ENCODE measurements at places on chromosomes 5 and 9.
A peak's percentile ranks its signal among the peaks of the same experiment; 100 is the strongest.

DNA sequence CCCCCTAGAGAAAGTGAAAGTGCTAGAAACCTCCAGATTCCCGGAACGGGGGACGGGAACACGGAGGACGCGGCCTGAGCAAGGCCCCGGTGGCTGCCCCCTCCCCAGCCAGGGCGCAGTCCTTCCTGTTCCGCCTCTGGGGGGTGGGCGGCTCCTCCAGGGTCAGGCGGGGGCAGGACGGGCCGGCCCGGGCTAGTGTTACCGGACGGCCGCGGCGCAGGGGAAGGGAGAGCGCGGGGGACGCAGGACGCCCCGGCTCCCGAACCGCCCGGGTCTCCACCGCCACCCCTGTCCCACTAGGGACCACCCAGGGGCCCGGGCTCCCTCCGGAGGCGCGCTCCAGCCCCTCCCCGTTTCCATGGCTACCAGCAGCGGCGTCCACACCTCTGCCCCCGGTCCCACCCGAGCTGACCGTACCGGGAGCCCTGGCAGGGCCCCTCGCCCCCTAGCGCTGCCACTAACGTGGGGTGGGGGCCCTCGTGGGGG lies 579 bp downstream of the SLC12A7 start:
- H3K4me3 ChIP-seq, result peak overlapping the region; percentile 61
- H3K36me3 ChIP-seq, result no peaks in the 10 kb centered on the region
- peak; percentile 21 for DNase-seq
- peaks cover 9% of the 10 kb centered on the region for H3K4me1 ChIP-seq
- H3K27me3 ChIP-seq, result no peaks in the 10 kb centered on the region
- H3K27ac ChIP-seq, result peak overlapping the region; percentile 83

DNA sequence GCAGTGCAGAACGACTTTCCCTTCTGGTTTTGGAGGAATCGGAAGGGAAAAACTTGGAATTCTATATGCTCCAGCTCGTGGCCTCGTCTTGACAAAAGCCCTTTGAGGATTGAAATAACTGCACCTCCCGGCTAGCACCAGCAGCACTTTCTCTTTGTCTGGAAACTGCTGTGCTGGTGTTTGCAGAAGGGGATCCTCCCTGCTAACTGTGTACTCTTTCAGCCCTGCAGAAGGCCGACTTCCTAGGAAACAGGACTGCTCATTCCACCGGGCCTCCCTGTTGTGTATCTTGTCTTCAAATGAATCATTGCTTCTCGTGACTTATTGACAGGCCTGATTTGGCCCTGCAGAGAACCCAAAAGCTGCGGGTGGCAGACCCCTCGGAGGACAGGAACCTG lies 23.6 kb downstream of the STC2 start:
- no peak for DNase-seq
- H3K27me3 ChIP-seq, result no peaks in the 10 kb centered on the region
- H3K4me3 ChIP-seq, result no peak overlapping the region
- H3K4me1 ChIP-seq, result no peaks in the 10 kb centered on the region

GRCh38 chr9:134892221-134892620 lies 11.6 kb downstream of the FCN2 start:
- DNase-seq, result no peak
- H3K4me3 ChIP-seq, result no peak overlapping the region
- H3K27ac ChIP-seq, result no peak overlapping the region
- H3K36me3 ChIP-seq, result no peaks in the 10 kb centered on the region
- no peaks in the 10 kb centered on the region for H3K27me3 ChIP-seq
- H3K4me1 ChIP-seq, result no peaks in the 10 kb centered on the region

GRCh38 chr9:137241490-137242268 lies 592 bp downstream of the TUBB4B start:
- H3K4me3 ChIP-seq, result peak overlapping the region; percentile 57
- H3K36me3 ChIP-seq, result no peaks in the 10 kb centered on the region
- DNase-seq, result no peak
- peaks cover 15% of the 10 kb centered on the region for H3K4me1 ChIP-seq
- H3K27me3 ChIP-seq, result no peaks in the 10 kb centered on the region
- peak overlapping the region; percentile 63 for H3K27ac ChIP-seq

DNA sequence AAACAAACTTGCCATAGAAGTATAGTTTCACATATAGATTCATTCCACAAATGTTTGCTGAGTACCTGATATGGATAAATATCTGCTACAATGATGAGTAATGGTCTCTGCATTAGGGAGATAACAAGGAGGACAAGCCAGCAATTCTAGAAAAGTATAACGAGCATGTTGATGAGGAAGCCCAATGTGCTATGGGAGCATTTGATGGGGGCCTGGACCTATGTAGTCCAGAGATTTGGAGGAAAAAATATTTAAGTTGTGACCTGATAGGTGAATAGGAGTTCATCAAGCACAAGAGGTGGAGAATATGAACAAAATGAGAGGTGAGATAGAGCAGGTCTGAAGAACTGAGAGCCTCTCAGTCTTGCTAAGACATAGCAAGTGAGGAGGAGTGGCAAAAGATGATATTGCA lies 14.4 kb upstream of the TMEM245 start:
- no peaks in the 10 kb centered on the region for H3K36me3 ChIP-seq
- no peak for DNase-seq
- no peak overlapping the region for H3K4me3 ChIP-seq
- no peaks in the 10 kb centered on the region for H3K27me3 ChIP-seq
- H3K4me1 ChIP-seq, result no peaks in the 10 kb centered on the region

GRCh38 chr5:78568676-78569075 lies 79.9 kb downstream of the LHFPL2 start:
- no peak overlapping the region for H3K4me3 ChIP-seq
- no peak overlapping the region for H3K27ac ChIP-seq
- no peaks in the 10 kb centered on the region for H3K36me3 ChIP-seq
- DNase-seq, result no peak
- H3K4me1 ChIP-seq, result no peaks in the 10 kb centered on the region

Measured in naive thymus-derived CD4-positive, alpha-beta T cell (primary cell).